NCI-H1105 (cell line): ENCODE measurements at places on chromosomes 1 and 21.

GRCh38 chr1:163596541-163597258 lies 274.9 kb downstream of the NUF2 start:
- no peak for DNase-seq

DNA sequence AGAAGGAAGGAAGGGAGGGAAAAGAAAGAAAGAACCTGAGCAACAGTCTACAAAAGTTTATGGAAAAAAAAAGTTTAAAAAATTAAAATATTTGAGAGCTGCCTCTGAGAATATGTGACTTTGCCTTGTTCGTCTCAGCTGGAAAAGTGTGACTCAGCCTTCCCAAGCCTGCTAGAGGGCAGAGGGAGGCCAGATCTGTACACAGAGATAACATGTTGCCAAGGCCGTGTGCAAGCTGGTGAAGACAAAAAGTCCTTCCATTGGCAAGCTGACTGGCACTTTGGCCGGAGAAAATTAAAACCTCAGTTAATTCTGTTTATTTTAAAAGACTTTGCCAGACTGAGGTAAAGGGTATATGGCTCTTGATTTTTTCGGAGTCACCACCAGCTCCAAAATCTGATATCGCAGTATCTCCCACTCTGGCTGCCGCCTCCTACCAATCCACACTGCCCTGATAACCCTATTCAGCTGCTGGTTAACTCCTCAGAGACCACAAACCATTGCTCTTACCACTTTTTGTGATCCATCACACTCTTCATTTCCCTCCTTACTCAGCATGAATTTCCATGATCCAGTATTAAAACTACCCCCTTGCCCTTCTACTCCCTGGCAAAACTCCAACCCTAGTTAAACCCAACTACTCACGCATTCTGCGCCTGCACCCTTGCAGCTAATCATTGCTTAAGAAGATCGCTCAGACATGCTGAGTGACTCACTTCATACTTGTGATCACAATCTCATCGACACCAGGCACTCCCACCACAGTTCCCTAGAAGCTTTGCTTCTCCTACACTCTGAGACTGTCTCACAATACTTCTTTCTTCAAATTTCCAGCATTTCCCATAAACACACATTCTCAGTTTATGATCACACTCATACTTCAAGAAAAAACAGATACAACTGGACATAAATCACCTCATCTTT lies 5.7 kb upstream of the PPP1R15B start:
- DNase-seq = no peak

DNA sequence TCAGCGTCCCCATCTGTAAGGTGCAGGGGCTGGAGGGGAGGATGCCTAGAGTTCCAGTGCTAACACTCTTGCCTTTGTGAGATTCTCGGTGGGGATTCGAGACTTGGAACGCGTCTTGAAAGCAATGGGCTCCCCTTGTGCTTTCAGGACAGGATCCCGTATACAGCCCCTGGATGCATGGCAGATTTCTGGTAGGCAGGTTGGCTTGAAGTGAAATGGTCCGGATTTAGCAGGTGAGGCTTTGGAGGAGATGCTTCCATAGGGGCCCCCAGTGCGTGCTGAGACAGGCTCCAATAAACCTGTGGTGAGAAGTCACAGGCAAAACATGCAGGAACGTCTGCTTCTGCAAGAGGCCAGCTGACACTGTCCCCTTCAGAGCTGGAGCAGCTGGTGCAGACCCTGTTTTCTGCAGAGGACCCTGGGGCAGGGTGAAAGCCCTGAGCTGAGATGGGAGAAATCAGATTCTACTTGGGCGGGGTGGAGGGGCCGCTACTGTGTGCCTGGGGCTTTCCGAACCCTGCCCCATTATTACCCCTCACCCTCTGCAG lies 270.4 kb downstream of the PTPRU start:
- no peak for DNase-seq

- no peak for DNase-seq
Observed at GRCh38 chr1:180243517-180244221, 13.6 kb downstream of the LHX4 start.

DNA sequence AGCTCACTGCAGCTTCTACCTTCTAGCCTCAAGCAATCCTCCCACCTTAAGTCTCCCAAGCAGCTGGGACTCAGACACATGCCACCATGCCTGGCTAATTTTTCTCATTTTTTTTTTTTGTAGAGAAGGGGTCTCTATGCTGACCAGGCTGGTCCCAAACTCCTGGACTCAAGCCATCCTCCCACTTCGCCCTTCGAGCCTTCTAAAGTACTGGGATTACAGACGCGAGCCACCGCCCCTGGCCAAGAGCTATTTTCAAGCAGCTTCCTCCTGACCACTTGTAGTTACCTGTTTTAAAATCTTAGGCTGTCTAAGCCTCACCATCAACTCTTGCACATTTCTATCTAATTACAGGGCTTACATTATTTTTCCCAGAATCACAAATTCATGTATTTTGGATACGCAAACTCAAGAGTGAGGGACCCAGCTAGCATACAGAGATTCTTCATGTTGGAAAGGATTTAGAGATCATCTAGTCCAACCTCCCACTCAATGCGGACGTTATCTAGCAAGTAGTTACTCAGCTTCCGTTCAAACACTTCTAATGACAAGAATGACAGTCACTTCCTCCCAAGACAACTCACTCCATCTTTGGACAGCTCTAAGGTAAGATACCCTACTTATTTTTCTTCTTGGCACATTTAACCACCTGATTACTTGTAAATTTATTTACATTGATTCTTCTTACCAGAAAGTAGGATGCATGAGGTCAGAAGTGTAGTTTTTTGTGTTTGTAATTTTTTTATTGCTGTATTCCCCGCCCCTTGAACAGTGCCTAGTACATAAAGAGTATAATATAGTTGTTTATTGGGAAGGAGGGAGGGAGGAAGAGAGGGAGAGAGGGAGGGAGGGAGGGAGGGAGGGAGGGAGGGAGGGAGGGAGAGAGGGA lies 65.4 kb downstream of the LUZP1 start:
- DNase-seq = no peak

DNA sequence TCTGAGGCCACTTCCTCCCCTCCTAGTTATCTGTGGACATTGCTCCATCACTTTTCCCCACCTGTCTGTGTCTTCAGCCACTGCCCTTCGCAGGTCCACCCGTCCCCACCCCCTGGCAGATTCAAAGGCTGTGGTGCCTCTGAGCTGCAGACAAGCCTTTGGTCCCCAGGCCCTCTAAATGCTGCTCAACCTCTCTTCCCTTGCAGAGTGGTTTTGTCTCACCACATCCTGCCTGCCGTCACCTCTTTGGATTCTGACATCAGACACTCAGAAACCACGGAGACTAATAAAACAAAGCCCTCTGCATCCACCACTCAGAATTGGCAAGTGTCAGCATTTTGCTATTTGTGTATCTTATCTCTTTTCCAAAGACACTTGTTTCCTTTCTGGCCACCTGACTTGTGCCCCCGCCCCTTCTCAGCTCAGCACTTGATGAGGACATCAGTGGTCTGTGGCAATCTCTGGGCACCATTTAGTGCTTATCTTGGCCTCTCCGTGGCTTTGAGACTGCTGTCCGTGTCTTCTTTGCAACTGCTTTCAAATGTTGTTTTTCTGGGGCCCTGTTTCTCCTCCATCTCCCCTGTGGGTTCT lies 7.7 kb downstream of the CNIH3 start:
- DNase-seq = no peak

GRCh38 chr1:239841631-239842030 lies 250.1 kb upstream of the FMN2 start:
- DNase-seq = no peak

GRCh38 chr1:6574818-6575217 lies 5.0 kb upstream of the ZBTB48 start:
- no peak for DNase-seq

GRCh38 chr1:78145105-78145580 lies 99.4 kb downstream of the GIPC2 start:
- DNase-seq = peak; percentile 35

DNA sequence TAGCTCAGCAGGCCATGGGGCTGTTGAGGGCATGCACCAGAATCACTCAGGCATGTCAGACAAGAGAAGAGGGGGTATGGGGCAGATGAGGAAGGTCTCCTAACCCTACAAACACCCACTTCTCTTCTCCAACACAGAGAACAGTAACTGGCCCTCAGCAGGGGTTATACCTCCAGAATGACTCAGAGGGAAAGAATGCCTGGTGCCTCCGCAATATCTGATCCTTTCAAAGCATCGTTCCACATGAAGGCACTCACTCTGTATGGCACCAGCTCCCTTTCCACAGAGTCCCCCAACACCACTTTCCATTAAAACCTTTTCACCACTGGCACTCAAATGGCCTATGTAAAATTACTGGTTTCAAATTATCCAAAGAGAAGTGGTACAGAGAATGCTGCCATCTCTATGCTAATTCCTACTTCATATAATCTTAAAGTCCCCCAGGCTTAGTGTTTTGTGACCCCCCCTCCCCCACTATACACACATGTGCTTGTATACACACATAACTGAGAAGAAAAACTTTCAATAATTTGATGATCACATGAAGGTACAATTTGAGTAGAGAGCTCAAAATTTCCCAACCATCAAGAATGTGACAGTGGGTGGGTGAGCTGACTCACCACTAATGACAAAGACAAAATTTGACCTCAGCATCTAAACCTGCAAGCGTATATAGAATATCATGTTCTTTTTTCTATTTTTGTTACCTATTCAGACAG lies 91.5 kb downstream of the SIPA1L2 start:
- no peak for DNase-seq

- DNase-seq = no peak
Observed at GRCh38 chr1:245378311-245378722, 223.5 kb downstream of the KIF26B start.

DNA sequence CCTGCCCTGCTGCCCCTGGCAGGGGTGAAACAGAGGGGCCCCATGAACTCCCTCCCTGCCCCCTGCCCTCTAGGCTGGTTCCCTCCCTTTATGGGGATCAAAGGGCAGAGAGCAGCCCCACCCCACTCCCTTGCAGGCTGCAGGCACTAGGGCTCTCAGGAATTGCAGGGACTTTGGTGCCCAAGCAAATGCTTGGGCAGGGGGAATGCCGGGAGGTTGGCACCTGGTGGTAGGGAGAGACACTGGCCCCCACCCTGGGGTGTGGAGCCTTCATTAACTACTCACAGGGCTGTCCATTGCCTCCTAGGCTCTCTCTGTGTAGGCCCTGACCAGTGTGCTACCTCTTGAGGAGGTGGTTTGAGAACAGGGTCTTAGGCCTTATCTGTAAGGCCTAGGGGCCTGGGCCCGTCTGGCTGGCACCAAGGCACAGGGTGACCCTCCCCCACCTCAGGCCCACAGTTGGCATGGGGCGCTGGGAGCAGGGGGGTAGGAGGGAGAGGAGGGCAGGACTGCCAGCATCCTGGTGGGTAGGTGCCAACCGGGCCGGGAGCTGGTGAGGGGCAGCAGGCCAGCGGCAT lies 4.7 kb downstream of the ZBTB7B start:
- no peak for DNase-seq

GRCh38 chr1:47761974-47762373 lies 235.2 kb downstream of the TRABD2B start:
- no peak for DNase-seq

- DNase-seq = no peak
Observed at GRCh38 chr1:27314169-27314568, 7.8 kb upstream of the TMEM222 start.

DNA sequence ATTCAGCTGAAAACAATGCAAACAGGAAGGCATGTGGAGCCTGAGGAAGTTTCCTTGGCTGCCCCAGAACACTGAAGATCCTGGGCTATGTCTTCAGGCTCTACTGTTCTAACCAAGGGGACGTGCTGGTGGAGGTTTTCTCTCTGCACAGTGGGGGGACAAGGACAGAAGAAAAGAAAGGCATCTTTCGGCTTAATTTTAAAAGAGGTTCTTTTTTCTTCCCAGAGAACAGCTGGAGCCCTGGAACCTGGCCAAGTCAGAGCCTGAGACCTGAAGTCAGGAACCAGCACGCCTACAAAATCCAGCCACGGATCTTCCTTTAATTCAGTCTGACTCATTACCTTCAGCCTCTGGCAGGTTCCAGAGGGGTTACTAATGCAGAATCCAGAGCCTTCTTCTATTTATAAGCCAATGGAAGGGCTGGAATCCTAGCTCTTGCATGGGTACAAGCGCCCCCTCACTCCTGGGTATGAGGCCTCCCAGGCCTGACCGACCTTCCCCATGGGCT lies 19.8 kb downstream of the CTNNBIP1 start:
- peak; percentile 58 for DNase-seq

GRCh38 chr1:175794586-175794985 lies 51.2 kb upstream of the TNR start:
- DNase-seq = no peak

DNA sequence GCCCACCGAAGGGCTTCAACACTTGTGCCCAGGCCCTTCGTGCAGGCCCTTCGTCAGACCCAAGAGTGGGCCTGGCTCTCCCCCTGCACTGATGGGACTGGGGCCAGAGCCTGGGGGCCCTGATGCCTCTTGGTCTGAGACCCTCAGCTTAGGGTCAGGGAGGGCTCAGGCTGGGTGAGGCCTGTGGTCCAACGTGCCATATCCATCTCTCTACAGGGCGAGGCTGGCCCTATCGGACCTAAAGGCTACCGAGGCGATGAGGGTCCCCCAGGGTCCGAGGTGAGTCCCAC lies 15.6 kb downstream of the COL6A1 start:
- no peak for DNase-seq

- DNase-seq = no peak
Observed at GRCh38 chr1:113517983-113518382, 127.7 kb downstream of the MAGI3 start.

GRCh38 chr1:45544530-45544929 lies 6.1 kb upstream of the AKR1A1 start:
- DNase-seq = no peak

DNA sequence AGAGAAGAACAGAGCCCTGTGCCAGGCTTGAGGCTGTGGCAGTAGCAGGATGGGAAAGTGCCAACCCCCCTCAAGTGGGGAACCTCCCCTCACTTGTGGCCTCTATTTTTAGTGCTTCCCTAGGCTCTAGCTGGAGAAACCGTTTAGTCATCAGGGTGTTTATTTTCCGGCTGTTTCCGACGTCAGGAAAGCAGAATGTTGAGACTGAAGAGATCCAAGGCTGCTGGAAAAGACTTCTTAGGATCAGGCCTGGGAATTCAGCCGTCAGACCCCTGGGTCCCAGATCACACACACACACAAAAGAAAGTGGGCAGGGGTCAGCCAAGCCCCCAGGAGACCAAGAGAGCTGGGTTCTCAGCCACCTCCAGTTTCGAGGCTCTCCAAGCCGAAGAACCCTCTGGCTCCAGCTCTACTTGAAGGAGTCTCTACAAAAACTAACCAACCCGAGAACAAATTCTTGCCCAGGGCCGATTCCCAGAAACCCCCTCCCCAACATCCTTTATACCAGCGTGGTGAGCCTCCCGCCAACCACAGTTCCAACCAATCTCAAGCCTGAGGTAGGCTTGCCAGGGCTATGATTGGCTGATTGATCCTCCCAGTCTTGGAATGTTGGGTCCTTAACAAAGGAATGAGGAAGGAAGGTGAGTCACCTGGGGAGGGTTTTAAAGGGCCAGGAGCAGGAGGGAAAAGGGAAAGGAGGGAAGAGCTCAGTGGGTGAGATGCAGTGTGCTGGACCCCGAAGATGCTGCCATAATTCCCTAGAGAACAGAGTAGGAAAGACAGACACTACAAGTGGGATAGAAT lies 2.5 kb upstream of the MEF2D start:
- DNase-seq = no peak

DNA sequence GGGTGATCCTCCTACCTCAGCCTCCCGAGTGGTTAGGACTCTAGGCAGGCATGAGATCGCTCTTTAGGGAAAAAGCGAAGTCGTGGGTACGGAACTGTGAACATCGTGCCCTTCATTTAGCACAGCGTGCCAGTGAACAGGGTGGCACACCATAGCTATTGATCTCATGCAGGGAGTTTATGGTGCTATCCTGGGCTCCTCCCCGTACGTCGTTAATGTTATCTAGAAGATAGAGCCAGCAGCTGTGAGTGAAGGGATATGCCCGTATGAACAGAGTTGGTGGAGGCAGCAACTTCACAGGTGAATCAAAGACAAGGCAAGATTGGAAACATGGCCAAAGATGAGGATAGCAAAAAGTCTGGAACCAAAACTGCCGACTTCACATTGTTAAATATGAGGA lies 11.2 kb downstream of the CLCN6 start:
- no peak for DNase-seq
